ENCODE measurements at places on chromosomes 13 and 19.

DNA sequence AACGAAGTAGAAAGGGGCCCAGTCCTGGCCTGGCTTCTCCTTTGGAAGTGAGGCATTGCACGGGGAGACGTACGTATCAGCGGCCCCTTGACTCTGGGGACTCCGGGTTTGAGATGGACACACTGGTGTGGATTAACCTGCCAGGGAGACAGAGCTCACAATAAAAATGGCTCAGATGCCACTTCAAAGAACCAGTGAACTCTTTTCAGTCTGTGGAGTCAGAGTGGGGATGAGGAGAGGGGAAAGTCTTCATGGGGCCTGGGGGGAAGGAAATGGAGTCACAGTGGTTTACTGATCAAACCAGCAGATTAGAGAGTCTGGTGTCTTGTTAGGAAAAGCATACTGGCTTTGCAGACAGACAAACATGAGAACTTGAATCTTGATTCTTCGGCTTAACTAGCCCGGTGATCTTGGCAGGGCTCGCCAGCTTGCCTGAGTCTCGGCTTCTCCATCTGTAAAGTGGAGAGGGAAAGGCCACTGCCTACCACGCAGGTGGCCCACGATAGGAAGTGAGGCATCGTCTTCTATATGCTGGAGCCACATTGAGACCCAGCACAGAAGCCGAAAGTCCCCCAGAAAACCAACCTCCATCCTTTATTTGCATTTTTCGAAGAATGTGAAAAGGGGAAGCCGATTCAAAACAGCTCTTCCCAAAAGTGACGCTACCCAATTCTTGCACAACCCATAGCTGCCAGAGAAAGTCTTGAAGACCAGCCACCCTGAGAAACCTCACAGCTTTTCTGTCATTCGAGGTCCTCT, at the start of gene FFAR1:
TSS of gene FFAR1 (plus strand) at position 732 of the 759 bp plus-strand sequence. CDS start 3,650 bp downstream, outside the sequence.
- DNase-seq = peak; percentile 47

GRCh38 chr13:30984620-30985019, 52.2 kb downstream of the TEX26 start:
- DNase-seq = no peak

GRCh38 chr19:31269425-31270127, 79.7 kb downstream of the TSHZ3 start:
- DNase-seq = no peak

- no peak for DNase-seq
Observed at GRCh38 chr19:49713236-49713845, 22.4 kb downstream of the CPT1C start.

GRCh38 chr13:32894589-32895001, 121.6 kb upstream of the KL start:
- DNase-seq = no peak

DNA sequence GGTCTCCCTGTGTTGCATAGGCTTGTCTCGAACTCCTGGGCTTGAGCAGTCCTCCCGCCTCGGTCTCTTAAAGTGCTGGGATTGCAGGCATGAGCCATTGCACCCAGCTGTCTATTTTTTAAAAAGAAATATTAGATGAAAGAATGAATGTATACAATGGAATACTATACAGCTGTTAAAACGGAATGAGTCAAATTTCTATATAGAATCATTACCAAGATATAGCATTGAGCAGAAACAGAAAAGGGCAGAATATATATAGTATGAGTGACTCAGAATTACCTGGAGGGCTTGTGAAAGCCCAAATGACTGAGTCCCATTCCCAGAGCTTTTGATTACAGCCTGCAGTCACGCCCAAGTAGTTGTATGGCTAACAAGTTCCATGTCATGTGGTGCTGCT, 4.4 kb downstream of the DACT3 start:
- DNase-seq = no peak

GRCh38 chr13:29847501-29847983, 2.9 kb downstream of the UBL3 start:
- DNase-seq = peak; percentile 25

All from GDM1 (cell line).